ENCODE measurements at places on chromosomes 7 and 10.

DNA sequence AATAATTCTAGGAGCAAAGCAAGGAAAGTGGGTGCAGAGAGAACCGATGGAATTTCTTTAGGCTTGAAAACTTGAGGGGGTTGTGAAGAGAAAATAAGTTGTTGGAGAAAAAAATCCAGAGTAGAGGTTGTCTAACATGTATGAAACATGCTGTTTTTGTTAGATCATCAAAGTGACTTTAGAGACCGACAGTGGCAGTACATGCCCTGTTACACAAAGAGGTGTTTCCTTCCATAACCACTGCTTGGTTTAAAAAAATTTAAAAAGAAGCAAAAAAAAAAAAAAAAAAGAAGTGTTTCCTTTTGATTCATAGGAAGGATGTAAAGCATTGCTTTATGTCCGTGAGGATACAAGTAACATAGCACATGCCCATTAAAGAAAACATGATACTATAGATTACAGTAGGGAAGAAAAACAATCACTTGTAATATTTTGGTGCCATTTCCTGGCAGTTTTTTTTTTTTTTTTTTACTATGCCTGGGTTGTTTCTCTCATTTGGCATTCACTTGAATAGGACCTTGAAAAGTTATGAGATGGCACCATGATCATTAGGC, 6.1 kb downstream of the ENTPD1 start:
- DNase-seq = no peak

- no peak for DNase-seq
These were observed 10.3 kb upstream of the HSPB1 start for GRCh38 chr7:76292213-76292573.

- no peak for DNase-seq
These were observed 21.5 kb upstream of the SMKR1 start for GRCh38 chr7:129480674-129481363.

DNA sequence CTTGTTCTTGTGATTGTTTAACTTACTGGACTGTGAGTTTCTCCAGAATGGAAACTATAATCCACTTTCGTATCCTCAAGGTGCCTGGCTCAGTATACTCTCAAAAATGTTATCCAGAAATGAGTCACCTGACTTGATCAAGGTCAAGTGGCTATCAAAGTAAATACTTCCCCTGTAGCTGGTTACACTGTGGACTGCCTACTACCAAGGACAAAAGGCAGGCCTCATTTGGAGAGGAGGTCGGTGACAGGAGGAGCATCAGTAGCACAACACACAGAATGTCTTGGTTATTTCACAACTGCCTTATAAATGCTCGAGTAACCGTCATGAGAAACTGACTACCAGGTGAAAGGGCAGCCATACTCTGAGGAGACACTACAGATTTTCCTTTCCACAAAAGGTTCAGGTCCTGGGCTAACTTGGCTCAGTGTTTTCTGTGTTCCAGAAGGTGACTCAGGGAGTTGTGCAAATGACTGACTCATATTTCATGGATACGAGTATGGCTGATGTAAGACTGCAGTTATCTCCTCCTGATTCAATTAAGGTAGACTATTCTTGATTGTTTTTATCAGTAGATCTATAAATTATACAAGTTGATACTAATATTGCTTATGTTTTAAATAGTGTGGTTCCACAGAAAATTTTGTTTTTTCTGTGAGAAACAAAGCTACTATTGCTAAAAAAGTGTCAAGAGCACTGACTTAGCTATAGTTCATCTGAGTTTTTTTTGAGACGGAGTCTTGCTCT, 4.2 kb upstream of the CCNY start:
- no peak for DNase-seq

GRCh38 chr7:91941450-91941849, 788 bp downstream of the AKAP9 start:
- DNase-seq = peak; percentile 13

DNA sequence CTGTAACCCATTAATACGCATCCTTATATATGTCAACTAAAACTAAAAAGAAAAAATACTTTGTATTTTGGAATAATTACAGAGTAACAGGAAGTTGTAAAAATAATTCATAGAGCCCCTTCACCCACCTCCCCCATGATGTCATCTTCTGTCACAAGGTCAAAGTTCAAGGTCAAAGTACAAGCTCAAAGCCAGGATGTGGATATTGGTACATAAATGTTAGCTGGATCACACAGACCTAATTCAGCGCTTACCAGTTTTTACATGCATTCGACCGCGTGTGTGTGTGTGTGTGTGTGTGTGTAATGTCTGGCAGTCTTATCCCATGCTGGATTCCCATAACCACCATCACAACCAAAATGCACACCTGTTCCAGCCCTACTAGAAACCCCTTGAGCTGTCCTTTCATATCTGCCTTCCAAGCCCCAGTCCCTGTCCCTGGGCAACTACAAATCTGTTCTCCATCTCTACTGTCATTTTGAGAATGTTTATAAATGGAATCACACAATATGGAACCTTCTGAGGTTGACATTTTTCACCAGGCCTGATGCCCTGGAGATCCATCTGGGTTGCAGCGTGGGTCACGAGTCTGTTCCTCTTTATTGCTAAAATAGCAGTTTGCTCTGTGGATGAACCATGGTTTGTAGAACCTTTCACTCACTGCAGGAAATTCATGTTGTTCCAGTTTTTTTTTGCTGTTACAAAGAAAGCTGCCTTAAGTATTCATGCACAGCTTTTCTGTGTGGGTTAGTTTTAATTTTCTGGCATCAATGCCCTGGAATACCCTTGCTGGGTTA, 153.6 kb upstream of the PITRM1 start:
- DNase-seq = no peak

DNA sequence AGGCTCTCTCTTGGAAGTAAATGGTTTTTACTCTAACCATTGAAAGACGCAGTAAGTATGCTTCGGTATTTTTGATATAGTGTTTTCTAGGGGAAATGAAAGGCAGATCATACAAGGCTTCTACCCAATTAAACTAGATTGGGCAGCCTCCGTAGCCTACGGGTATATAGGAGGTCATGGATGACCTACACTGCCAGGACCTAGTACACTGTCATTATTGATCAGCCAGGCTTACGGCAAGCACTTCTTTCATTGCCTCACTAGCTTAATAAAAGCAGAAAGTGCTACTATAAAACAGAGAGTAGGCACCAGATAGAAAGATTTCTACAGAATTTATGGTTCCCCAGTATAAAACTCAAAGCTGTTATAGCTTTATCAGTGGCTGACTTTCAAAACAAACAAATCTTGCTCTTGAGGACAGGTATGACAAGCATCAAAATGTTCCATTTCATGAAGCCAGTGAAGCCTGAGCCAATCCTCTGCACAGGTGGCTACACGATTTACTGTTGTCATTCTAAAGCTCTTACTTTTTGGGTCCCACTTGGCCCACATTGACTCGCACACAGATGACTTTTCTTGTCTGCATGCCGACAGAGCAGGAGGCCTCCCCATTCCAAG, 358.1 kb downstream of the THSD7A start:
- DNase-seq = no peak

DNA sequence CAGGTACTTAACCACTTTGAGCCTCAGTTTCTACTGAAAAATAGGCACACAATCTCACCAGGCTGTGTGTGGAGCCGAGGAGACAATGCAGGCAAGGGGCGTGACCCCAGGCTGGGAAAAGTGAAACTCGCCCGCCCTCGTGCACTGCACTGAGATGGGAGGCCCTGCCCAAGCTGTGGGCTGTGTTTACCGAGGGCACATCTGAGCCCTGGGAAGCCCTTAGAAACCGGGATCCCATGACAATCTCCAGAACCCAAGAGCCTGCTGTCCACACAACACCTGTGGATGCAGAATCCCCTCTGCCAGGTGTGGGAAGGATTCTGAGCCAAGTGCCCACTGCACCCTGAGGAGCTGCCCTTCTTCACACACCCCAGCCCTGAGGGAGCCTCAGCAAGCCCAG, 198.3 kb downstream of the GRID1 start:
- DNase-seq = no peak

GRCh38 chr10:3568392-3568791, 216.6 kb downstream of the KLF6 start:
- DNase-seq = no peak

DNA sequence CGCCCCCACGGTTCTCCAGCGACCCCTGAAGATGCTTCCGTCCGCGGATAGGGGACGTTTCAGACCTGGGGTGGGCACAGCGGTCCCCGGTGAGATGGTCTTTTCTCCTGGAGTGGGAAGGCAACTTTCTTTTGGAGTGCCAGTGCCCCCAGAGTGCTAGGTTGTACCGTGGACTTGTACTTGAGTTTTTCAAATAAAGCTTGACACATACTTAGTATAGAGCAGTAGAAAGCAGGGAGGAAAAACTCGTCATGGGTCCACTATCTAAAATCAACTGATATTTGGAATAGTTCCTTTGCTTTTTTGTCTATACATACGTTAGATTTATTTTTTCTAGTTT, 28.4 kb downstream of the RBM20 start:
- no peak for DNase-seq

- DNase-seq = no peak
These were observed 2.2 kb downstream of the ZNF212 start for GRCh38 chr7:149241696-149242095.

- DNase-seq = no peak
These were observed 170.8 kb downstream of the ARHGAP12 start for GRCh38 chr10:31757831-31758230.

DNA sequence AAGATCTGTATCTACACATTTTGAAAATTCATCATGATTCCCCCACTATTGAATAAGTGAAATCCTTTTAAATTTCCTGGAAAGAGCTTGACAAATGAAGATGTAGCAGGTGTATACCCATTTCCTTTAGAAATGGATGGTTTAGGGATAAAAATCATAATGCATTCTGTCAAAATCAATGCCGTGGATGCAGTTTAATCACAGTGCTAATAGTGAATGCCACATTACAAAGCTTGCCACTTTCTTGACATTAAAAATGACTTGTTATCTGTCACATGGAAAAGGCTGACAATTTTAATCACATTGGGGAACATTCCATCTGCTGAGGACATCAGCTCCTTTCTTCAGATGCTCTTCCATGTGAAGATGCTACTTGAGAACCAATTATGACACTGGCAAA, 229.6 kb downstream of the GPAM start:
- DNase-seq = no peak

DNA sequence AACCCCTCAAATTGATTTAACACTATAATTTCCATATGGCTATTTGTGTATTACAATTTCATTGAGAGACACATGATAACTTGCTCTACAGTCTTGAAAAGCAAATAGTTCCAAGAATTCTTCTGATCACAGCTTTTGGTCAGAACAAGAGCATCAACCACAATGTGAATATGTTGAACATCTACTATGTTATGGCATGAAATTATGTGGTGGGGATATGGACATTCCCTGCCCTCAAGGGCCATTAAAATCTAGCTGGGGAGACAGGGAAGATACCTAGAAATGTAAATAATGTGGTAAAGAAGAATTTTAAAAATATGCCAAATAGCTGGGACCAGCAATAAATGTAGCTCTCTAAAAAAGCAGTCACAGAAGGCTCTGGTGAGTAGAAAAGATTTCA, 262.2 kb downstream of the FZD1 start:
- no peak for DNase-seq

DNA sequence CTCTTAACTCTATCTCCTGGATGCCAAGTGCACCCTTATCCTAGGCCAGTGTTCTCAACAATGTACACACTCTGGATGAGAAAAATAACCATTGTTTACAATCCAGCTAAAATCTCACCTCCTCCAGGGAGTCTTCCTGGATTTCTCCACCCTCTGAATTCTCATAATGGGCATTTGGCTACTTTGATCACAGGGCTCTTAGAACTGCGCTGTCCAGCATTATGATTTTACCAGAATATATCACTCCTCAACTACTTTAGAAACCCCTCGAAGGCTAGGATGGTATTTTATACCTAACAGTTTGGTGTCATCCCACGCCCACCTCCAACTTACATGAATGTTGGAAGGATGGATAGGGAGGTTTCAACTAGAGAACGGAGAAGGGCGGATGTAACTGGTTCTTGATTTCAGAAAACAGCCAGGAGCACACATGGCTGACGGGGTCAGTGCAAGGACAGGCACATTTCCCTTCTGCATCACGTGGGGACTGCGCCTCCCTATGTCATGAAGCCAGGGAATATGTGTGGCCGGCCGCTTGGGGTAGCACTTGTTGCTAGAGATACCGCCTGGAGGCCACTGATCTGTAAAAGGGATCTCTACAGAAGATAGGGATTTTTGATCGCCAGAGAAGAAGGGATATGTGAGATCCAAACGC, 1.2 kb upstream of the ATP6V0E2 start:
- DNase-seq = no peak

GRCh38 chr7:36949711-36950600, 225.7 kb upstream of the AOAH start:
- DNase-seq = no peak

GRCh38 chr7:18210788-18211187, 183.1 kb upstream of the PRPS1L1 start:
- no peak for DNase-seq

GRCh38 chr10:86867149-86867548, 90.3 kb downstream of the MMRN2 start:
- no peak for DNase-seq

- DNase-seq = no peak
These were observed 90.3 kb upstream of the PARD3 start for GRCh38 chr10:34905200-34905927.

GRCh38 chr7:151249034-151249731, 689 bp upstream of the SMARCD3 start:
- no peak for DNase-seq

DNA sequence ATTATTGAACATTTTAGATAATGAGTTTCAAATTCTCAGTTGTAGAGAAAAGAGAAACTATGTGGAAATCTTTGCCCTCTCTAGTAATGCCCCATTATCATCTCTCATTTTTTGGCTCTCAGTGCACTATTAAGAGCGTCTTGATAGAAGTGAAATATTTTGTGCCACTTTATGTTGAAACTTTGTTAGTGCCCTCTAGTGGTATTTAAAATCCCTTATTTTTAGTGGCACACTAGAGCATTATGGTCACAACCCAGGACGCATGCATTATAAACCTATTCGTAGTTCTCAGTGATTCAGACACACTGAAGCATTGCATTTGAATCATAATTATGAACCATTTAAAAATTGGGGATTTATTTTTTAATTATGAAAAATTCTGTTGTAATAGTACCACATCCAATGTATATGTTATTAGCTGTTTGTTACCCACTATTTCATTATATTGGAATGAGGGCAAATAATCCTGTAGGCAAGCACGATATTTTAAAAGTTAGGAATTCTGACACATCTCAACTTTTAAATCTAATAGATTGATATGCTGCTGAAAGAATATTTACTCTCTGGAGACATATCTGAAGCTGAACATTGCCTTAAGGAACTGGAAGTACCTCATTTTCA, 21.9 kb downstream of the PDCD4 start:
- no peak for DNase-seq

- DNase-seq = no peak
These were observed 46.4 kb downstream of the CSTF2T start for GRCh38 chr10:51653025-51653424.

- DNase-seq = no peak
These were observed 77.1 kb downstream of the MPLKIP start for GRCh38 chr7:40057292-40057691.

GRCh38 chr10:124827474-124827873, 25.9 kb downstream of the ABRAXAS2 start:
- no peak for DNase-seq

GRCh38 chr10:18675086-18675801, 16.0 kb downstream of the ARL5B start:
- DNase-seq = no peak

All from activated CD4-positive, CD25-positive, alpha-beta regulatory T cell (primary cell).